Esophagus squamous epithelium (tissue), 5 donors: ENCODE measurements at places on chromosomes 7 and 10.

- no peaks in the 10 kb centered on the region for H3K27me3 ChIP-seq
- H3K36me3 ChIP-seq = no peaks in the 10 kb centered on the region
- H3K27ac ChIP-seq = peak overlapping the region; percentile 39
- H3K4me3 ChIP-seq = no peak overlapping the region
- H3K4me1 ChIP-seq = no peaks in the 10 kb centered on the region
Measured at GRCh38 chr10:77188521-77188920, 449.1 kb downstream of the KCNMA1 start.

DNA sequence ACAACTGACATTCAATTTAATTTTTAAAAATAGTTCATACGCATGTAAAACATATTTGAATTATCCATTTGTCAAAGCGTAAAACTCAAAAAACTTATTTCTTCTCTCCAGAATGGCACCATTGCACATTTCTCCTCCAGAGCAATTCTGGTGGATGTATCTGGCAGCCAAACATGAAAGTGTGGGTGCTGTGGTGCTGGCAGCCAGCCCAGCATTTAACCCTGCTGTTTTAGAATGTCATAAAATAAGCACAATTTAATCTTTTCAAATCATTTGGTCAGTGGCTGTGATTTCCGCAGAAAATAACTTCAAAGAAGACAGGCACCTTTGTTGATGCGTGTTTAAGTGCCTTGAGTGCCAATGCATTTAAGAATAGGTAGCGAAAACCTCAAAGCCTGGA lies 302.7 kb upstream of the MEOX2 start:
- DNase-seq = no peak
- H3K4me1 ChIP-seq = no peaks in the 10 kb centered on the region
- H3K27ac ChIP-seq = no peak overlapping the region
- H3K4me3 ChIP-seq = no peak overlapping the region
- H3K36me3 ChIP-seq = no peaks in the 10 kb centered on the region

DNA sequence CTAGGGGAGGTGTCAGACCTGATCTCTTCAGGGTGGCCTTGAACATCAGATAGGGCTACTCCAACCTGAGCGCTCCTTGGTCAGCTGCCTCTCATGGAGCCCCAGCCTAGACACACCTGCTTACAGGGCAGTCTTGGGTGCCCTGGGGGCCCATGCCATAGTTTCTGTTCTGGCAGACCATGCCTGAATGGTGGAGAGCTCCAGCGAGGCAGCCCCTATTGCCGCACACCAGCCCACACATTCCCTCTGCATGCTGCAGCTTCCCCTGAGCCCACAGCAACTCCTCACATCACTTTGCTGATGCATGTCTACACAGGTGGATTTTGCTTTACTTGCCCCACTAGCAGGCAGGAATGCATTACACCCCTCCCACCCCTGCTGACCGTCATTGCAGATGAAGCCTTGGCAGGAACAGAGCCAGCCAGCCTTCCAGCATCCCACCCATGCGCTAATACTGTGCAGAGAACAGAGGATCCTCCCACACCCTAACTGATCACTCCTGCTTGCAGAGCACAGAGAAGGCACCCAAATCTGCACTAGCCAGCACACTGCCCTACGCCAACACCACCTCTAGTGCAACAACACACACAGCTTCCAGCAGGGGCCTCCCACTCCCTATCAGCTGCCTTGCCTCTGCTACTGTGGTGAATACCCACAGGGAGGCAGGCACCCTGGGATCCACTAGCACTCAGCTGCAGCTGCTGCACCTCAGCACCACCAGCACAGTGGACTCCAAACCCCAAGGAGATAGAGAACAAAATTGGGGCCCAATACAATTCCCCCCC lies 43.0 kb upstream of the GRM3 start:
- DNase-seq = no peak
- H3K36me3 ChIP-seq = no peaks in the 10 kb centered on the region
- H3K4me1 ChIP-seq = no peaks in the 10 kb centered on the region
- no peak overlapping the region for H3K27ac ChIP-seq
- no peaks in the 10 kb centered on the region for H3K27me3 ChIP-seq
- no peak overlapping the region for H3K4me3 ChIP-seq

DNA sequence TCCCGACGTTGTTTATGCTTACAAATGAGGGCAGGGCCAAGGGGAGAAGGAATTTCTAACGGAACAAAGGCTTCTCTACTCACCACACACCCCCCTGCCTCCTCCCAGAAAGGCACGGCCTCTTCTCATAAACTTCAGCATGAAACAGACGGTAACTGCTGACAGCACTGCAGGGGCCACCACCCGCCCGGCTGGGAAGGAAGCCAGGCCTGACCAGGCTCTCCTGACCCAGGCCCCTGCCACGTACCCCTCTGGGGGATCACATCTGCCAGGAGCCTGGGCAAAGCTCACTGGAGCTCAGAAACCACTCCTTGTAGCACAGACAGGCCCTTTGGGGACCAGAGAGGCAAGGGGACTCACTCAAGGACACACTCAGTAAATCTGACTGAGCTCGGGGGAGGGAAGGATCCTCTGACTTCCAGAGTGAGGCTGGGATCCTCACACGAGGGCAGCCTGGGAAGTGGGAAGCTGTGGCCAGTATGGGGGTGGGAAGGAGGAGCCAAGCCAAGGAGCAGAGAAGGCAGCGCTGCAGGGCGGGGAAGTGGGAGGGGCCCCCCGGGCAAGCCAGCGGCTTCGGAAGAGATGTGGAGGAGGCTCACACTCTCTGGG lies 46.1 kb downstream of the ZCCHC24 start:
- H3K4me3 ChIP-seq = no peak overlapping the region
- H3K36me3 ChIP-seq = no peaks in the 10 kb centered on the region
- H3K27me3 ChIP-seq = no peaks in the 10 kb centered on the region
- H3K4me1 ChIP-seq = peaks cover 41% of the 10 kb centered on the region

- no peaks in the 10 kb centered on the region for H3K4me1 ChIP-seq
- H3K27ac ChIP-seq = no peak overlapping the region
- no peaks in the 10 kb centered on the region for H3K27me3 ChIP-seq
- H3K4me3 ChIP-seq = no peak overlapping the region
- H3K36me3 ChIP-seq = no peaks in the 10 kb centered on the region
Measured at GRCh38 chr7:108643136-108643535, 73.5 kb downstream of the DNAJB9 start.

DNA sequence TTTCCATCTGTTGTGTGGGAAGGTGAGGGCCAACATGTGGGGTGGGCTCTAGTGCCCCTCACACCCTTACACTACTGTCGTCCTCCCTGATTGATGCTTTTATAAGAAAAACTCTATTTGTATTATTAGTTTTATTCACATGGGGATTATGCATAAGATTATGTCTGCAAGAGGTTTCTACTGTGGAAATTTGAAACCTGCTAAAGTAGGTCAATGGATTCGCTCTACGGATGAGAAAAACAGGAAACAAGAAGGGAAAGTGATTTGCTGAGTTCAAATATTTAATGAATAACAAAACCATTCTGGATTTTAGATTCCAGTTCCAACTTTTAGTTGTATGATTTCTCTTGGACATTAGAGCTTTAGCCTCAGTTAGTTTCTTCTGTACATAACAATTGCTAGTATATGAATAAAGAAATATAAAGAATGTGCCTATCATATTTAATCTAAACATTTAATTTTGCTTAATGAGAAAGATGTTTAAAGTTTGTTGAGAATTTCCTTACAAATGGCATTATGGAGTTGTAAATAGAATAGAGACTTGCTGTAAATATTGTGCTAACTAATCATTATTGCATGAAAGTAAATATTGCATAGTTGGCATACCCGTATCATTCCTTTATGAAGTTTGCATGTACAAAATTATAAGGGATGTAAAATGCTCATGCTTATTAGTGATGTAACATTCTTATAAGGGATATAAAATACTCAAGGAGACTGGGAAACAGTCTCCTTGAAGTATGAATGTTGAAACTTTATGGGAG lies 193.8 kb downstream of the THSD7A start:
- no peaks in the 10 kb centered on the region for H3K4me1 ChIP-seq
- no peak overlapping the region for H3K27ac ChIP-seq
- no peaks in the 10 kb centered on the region for H3K27me3 ChIP-seq
- H3K36me3 ChIP-seq = no peaks in the 10 kb centered on the region
- no peak overlapping the region for H3K4me3 ChIP-seq

DNA sequence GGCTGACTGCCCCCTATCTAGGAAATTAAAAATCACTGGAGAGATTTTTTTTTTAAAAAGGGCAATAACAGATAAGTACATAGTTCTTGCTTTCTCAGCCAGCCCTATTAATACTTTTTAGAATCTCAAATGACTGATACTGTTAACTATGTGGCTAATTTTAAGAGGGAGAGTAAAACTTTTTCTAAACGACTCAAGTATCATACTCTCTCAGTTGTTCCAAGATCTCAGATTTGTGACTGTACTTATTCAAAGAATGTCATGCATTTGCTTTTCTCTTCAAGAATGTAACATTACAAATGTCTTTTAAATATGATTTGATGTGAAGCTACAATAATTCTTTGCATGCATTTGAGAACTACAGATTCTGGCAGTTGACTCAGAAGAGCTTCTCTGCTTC lies 55.4 kb upstream of the RAB11FIP2 start:
- H3K4me3 ChIP-seq = no peak overlapping the region
- no peak for DNase-seq
- H3K36me3 ChIP-seq = no peaks in the 10 kb centered on the region
- no peaks in the 10 kb centered on the region for H3K27me3 ChIP-seq

DNA sequence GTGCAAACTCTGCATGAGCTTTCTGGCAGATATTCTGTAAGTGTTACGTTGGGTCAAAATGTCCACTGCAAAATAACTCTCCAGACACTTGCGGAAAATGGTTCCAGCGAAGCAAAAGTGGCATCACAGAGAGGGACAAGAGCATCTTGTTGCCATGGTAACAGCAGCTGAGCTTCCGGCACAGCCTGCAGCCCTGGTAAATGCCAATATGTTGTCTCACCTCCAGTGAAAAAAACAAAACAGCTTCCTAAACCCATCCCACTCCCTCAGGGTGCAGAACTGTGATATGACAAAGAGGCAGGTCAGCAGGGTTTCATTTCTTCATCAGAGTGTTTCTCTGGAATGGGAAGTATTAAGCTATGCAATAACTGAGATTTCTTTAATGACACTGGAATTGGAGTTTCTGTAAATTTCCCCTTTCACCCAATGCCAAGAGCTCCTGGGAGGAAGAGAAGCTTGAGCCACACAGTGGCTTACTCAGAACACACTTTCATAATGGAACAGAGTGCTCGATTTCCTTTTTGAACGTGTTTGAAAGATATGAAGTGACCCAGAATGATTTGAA lies 65.6 kb downstream of the FOXI2 start:
- no peak overlapping the region for H3K27ac ChIP-seq
- H3K4me3 ChIP-seq = no peak overlapping the region
- no peak for DNase-seq
- no peaks in the 10 kb centered on the region for H3K27me3 ChIP-seq
- H3K4me1 ChIP-seq = no peaks in the 10 kb centered on the region

DNA sequence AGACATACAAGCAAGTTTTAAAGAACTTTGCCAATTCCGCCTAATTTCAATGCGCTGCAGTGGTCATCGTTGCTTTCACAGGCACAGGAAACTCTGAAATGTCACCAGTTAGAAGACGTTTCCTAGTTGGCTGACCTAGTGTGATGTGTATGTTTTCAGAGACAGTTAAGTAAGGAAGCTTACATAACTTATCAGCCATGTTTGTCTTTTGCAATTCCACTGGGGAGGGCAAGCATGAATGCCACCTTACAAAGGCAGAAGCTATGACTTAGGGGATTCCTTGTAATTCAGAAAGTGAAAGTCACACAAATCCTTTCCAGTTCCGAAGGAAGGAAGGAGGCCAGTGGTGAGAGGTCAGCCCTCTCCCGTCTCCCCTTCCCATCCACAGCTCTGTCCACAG lies 15.0 kb upstream of the NPS start:
- H3K36me3 ChIP-seq = no peaks in the 10 kb centered on the region

DNA sequence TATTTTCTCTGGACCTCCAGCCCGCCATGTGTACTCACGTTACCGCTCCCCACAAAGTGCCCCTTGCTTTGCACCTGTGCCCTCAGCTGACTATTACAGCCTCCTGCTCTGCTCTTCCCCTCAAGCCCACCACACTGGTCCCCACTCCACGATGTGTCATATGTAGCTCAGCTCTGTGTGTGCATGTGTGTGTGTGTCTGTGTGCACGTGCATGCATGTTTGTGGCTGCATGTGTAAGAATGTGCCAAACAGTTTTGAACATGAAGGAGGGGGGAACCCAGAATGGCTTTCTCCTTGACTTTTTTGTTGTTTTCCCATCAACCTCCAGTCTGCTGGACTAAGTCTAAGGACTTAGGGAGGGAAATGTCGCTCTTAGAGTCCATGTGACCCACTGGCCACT lies 54.8 kb upstream of the BTRC start:
- no peak overlapping the region for H3K4me3 ChIP-seq
- H3K36me3 ChIP-seq = no peaks in the 10 kb centered on the region
- no peak overlapping the region for H3K27ac ChIP-seq
- no peak for DNase-seq
- H3K27me3 ChIP-seq = peaks cover 4% of the 10 kb centered on the region

GRCh38 chr7:100378114-100378755 lies 4.9 kb downstream of the PILRA start:
- no peak overlapping the region for H3K4me3 ChIP-seq

- H3K4me3 ChIP-seq = no peak overlapping the region
- no peak for DNase-seq
- H3K4me1 ChIP-seq = peaks cover 44% of the 10 kb centered on the region
- H3K36me3 ChIP-seq = no peaks in the 10 kb centered on the region
- no peak overlapping the region for H3K27ac ChIP-seq
- no peaks in the 10 kb centered on the region for H3K27me3 ChIP-seq
Measured at GRCh38 chr10:22831586-22831985, 96.3 kb upstream of the ARMC3 start.

GRCh38 chr10:127029061-127029460 lies 123.8 kb downstream of the DOCK1 start:
- DNase-seq = no peak
- no peaks in the 10 kb centered on the region for H3K36me3 ChIP-seq
- no peak overlapping the region for H3K4me3 ChIP-seq
- no peak overlapping the region for H3K27ac ChIP-seq

DNA sequence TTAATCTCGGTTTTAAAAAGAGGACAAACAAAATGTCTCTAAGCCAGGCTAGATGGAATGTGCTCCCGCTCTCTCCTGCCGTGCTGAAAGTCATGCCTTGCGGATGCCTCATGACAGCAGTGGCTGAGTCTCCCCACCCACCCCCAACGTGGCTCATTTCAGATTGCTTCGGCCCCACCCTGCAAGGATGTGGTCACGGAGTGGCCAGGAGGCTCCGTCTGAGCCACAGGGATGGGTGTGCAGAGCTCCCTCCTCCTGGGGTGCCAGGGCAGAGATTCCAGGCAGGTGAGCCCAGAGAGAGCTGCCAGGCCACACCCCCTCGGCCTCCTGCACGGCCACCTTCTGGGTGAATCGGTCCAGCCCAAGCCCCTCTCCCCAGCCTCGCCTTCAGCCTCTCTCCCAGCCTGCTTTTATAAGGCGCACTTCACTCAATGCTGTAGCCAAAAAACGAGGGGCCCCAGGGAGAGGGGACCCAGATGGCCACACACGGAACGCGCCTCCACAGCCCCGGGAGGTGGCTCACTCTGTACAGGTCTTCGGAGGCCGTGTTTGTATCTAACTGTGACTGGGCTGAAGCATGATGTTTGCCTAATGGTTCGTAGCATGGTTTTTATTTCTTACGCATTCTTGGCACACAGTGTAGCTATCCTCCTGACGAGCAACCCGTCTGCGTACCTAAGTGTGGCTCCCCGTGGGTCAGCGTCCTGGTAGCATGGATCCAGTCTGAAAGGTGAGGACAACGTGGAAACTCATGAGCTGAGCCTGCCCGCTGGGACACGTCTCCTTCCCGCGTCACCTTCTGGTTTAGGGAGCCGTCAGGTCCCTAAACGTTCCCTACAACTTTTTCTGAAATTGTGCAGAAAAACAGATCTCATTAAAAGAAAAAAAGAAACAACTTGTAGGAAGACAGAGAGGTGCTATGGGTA lies 413.8 kb upstream of the FOXK1 start:
- no peak for DNase-seq
- H3K4me1 ChIP-seq = no peaks in the 10 kb centered on the region
- no peak overlapping the region for H3K27ac ChIP-seq
- H3K4me3 ChIP-seq = no peak overlapping the region
- H3K27me3 ChIP-seq = no peaks in the 10 kb centered on the region
- H3K36me3 ChIP-seq = no peaks in the 10 kb centered on the region
